H4 (cell line): ENCODE measurements at places on chromosomes 1 and 21. TPM values are rescaled to one million over a fixed set of nuclear protein-coding genes. Genes with fewer than 3 reads are reported as not detected.

GRCh38 chr1:65613884-65614283, 178.8 kb upstream of the PDE4B start:
- DNase-seq = no peak

- DNase-seq = no peak
Observed at GRCh38 chr1:29716306-29716705, 480.0 kb downstream of the PTPRU start.

Gene MOB3C
- total RNA-seq = 4.3 and 6.6 TPM in 2 replicates

Gene KPRP
- total RNA-seq = not detected in 2 replicates

Gene C4BPB
- not detected in 2 replicates for total RNA-seq

DNA sequence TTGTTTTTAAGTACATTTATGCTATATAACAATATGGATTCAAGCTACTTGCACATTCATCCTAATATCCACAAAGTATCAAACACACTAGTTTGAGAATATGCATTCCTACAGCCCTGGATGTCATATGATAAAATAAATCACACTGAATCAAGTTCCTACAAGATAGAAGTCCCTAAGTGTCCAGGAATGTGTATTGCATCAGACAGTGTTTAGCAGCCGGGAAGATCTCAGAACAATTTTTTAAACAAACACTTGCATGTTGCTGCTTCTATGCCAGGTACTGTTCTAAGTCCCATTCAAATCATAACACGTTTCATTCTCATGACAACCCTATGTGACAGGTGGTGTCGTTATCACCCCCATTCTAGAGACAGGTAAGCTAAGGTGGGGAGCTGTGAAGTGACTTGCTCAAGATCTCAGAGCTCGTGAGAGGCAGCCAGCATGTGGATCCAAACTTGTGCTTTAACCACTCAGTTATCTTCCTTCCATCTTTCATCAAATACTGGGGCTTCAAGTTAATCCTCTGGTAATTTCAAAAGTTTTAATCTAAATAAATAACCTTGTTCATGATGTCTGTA, 68.3 kb upstream of the KIF26B start:
- DNase-seq = no peak

- no peak for DNase-seq
Observed at GRCh38 chr1:93395195-93395594, 49.5 kb downstream of the DR1 start.

Gene SLAMF7
- 1.8 and 2.5 TPM in 2 replicates for total RNA-seq

DNA sequence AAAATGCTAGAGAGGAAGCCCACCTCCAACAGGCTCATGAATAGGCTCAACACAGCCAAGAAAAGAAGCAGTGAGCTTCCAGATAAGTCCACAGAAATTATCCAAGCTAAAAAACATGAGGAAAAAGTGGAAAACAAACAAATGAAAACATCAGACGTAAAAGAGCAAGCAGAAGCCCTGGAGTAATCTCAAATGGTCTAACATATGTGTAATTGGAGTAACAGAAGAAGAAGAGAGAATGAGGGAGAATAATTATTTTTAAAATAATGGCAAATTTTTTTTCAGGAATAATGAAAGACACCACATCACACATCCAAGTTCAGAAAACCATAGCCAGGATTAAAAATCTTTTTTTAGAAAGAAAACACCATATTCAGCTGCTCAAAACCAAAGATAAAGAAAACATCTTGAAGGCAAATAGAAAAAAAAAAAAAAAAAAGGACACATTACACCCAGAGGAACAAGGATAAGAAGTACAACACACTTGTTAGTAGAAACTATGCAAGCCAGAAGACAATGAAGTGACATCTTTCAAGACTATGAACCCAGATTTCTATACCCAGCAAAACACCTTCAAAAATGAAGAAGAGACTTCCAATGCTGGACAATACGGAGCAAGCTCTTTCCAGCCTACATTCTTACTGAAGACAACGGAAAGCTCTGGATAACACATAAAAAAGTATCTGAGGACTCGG, 10.6 kb upstream of the SUMO3 start:
- DNase-seq = no peak

Gene KRTAP19-7
- not detected in 2 replicates for total RNA-seq

Gene S100A1
- total RNA-seq = 0.91 TPM in 1 of 2 replicates, not detected in the other

- DNase-seq = no peak
Observed at GRCh38 chr1:226349801-226350518, 41.0 kb upstream of the LIN9 start.

- no peak for DNase-seq
Observed at GRCh38 chr21:41066086-41066938, 101.6 kb upstream of the BACE2 start.

DNA sequence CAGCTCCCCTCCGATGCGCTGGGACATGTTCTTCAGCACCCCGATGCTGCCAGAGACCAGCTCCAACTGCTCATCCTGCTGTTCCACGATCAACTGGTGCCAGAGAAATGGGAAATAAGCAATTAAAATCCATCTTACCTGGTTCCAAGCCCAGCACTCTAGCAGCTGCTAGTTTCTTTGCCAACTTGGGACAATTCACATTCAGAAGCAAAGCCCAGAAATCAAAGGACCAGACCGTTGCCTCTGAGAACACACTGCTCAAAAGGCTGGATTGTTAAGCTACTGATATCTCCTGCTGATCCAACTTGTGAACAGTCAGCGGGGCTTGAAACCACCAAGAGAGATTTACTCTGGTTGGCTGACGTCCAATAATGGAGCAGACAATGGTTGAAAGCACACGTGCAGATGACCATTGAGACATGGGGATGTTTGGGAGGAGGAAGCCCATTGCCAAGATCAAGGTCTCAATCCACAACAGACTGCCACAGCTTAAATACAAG, 34.4 kb downstream of the STX6 start:
- DNase-seq = no peak

DNA sequence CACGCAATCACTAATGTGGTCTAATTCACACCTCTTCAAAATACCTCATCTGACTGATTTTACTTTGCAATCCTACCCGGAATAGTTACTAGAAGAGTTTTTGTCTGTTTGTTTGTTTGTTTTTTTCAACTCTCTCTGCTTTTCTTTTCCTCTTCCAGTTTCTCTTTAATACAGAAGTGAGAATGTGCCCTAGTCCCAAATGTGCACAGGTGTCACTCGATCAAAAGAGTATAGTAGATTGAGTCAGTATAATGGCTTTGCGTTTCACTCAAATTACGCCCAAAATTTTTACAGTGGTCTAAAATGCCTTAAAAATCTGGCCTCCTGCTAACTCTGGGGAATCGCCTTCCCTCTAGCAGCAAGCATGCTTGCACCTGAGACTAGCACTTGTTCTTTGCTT, 1536.8 kb downstream of the KCNT2 start:
- no peak for DNase-seq

- no peak for DNase-seq
Observed at GRCh38 chr1:147491098-147491497, 50.2 kb upstream of the BCL9 start.

DNA sequence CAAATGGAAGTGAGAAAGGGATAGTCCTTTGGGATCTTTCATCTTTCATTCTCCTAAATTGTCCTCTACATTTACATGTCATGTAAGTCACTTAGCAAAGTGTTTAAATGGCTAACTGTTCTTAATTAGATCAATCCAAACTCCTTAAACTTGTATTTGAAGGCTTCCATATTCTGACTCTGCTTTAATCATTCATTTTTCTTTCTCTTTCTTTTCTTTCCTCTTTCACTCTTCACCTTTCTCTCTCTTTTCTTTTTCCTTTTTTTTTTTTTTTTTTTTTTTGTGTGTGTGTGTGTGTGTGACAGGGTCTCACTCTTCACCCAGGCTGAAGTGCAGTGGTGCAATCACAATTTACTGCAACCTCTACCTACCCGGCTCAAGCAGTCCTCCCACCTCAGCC, 71.7 kb downstream of the RPS27 start:
- DNase-seq = no peak

DNA sequence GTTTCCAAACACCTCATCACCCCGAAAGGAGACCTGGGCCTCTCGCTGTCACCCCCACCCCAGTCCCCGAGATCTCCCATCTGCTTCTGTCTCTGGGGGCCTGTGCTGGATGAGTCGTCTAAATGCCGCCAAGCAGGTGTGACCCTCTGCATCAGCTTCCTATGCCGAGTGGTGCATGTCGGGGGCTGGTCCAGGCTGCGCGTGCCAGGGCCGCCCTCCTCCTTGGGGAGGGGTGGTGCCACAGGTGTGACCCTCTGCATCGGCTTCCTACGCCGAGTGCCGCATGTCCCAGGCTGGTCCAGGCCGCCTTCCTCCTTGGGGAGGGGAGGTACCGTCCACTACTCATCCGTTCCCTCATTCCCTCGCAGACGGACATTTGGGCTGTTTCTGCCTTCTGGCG, 115.7 kb downstream of the PRDM16 start:
- no peak for DNase-seq

Gene CCDC181
- total RNA-seq = 1.1 and 1.7 TPM in 2 replicates

DNA sequence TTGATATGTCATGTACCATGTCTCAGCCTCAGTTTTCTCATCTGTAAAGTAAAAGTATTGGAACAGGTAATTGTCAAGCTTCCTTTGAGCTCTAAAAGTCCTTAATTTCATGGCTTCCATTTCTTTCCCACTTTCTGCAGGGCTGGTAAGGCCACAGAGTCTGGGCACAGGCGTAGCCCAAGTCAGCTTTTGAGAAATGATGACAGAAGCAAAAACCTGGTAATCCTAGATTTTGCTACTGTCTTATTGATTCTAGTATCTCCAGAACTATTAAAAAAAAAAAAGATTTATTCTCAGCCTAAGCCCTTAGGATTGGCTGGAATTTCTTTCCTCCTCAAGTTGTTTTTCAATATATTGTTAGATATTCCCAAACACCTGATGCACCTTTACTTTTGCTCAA, 31.3 kb downstream of the PLXNA2 start:
- no peak for DNase-seq

DNA sequence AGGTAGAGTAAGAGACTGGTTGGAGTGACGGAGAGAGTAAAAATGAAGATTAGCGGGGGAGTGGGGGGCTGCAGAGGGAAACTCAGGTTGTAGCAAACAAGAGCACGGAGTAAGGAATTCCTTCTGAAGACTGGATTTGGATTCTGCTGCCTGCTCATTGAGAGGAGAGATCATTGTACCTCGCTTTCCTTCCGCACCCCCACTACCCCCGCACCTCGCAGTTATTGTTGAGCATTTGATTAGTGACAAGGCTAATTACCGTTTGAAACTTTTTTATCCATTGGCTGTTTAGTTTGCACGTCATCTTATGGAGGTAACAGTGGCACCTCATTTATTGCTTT, 463 bp downstream of the PRPF3 start:
- no peak for DNase-seq

GRCh38 chr1:207851696-207852095, 59.2 kb downstream of the CD34 start:
- DNase-seq = no peak

DNA sequence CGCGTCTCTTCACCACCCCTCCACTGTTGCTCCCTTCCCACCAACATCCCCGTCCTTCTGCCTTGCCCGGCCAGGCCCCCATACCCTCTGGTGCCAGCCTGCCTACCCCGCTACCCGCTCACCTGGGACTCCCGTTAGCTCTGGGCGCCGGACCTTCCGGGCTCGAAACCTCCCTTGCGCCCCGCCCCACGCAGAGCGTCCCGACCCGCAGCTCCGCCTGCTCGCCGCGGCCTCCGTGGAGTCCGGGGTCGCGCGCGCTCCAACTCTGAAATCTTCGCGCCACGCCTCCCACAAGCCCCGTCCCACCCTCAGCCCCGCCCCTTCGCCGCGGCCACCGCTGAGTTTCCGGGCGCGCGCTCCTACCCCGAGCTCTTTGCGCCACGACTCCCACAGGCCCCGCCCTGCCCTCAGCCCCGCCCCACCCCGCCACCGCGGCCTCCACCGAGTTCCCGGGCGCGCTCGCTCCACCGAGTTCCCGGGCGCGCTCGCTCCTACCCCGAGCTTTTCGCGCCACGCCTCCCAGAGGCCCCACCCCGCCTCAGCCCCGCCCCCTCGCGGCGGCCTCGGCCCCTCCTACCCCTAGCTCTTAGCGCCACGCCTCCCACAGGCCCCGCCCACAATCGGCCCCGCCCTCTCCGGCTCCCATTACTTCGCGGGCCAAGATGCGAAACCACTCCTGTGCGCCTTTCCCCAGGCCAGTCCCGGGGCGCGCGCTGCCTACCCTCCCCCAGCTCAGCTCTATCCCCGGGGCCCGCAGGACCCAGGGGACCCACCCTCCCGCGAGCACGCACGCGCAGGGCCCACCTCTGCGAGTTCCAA, at the start of gene IFT25:
IFT25 (minus strand) TSS at position 267 of the 819 bp plus-strand sequence. CDS start 5,617 bp downstream, outside the sequence.
- peak; percentile 88 for DNase-seq

GRCh38 chr1:171140401-171140800, 44.7 kb upstream of the FMO2 start:
- no peak for DNase-seq

DNA sequence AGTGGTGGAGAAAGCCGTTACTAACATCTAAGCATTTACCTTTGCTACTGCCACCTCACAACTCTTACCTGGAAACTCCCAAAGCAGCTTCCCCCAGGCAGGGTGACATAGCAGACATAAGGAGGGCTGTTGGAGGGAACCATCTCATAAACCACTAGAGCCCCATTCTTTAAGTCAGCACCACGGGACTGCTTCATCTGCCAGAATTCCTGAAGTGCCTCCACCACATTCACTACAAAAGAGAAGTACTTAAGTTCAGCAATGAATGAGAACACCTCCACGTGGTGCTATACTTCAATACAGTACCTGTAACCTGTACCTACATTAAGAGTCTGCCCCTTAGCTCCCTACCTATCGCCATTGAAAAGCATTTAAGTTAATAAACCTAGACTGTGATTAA, 10.3 kb downstream of the LIX1L start:
- DNase-seq = no peak

Gene EDARADD
- 1.1 and 3.7 TPM in 2 replicates for total RNA-seq

- no peak for DNase-seq
Observed at GRCh38 chr21:42071146-42071737, at the start of gene UMODL1. TSS of gene UMODL1 (plus strand) at chr21:42071317. CDS start at chr21:42071317, 0 bp downstream.

DNA sequence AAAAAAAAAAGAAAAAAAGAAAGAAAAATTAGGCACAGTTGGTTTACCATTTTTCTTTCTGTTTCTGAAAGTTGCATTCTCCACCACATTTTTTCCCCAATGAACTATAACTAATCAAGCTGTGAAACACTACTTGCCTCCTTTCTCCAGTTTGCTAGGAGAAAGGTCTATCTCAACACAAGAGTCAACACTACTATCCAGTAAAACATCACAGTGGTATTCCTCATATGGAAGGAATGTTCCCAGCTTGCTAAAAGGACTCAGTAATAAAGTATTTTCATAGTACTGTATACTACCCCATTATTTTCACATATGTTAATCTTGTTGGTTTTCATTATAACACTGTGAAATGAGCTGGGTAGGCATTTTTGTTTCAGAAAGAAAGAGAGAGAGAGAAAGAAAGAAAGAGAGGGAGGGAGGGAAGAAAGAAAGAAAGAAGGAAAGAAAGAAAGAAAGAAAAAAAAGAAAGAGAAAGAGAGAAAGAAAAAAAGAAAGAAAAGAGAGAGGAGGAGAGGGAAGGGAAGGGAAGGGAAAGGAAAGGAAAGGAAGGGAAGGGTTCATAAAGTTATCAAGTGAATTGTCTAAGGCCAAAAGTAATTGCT, 7.9 kb downstream of the PTGER3 start:
- no peak for DNase-seq

Gene DPH2
- 28.5 and 44.1 TPM in 2 replicates for total RNA-seq

Gene ZNF695
- 1.8 and 2.0 TPM in 2 replicates for total RNA-seq

- DNase-seq = no peak
Observed at GRCh38 chr1:178940068-178940765, 69.3 kb upstream of the ANGPTL1 start.

GRCh38 chr1:183812686-183813569, 8.0 kb downstream of the RGL1 start:
- no peak for DNase-seq

- no peak for DNase-seq
Observed at GRCh38 chr1:189868021-189868420, 609.6 kb downstream of the BRINP3 start.
